Stimulated activated CD8-positive, alpha-beta memory T cell treated with anti-CD3 and anti-CD28 coated beads, Interleukin-7, amount 100 ng/mL, for 1 hour (primary cell): ENCODE measurements at places on chromosomes 11 and 22.

GRCh38 chr11:12287009-12287373 lies 90.4 kb upstream of the PARVA start:
- no peak for DNase-seq

DNA sequence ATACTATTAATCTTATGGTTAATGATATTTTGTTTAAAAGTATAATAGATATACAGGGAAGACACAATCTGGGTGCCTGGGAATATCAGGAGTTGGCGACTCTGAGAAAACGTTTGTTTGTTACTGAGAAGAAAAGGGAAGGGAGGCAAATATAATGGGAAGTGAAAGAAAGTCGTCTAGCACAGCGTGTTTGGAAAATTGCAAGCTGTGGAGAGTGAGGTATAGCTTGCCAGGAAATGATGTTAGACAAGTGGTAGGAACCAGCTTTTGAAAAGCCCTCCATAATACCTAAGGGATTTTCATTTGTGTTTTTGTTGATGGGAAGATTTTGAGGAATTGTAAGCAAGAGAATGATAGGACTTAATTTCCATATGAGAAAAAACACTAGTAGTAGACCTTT lies 322.2 kb downstream of the LUZP2 start:
- DNase-seq = no peak

- no peak for DNase-seq
These were observed 11.0 kb downstream of the MRGPRG start for GRCh38 chr11:3207526-3208189.

DNA sequence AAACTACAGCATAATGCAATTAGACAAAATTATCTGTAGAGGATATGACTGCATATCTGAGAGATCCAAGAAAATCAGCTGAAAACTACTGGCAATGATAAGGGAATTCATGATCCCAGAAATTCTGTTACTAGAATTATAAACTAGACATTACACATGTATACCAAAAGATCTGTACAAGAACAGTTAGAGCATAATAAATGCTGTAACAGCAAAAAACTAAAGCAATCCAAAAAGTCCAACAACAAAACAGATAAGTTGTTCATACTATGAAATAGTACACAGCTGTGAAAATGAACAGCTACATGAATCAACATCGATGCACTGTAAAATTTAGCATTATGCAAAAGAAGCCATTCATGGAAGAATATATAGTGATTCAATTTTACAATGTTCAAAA lies 6.0 kb downstream of the ZNF214 start:
- DNase-seq = no peak

DNA sequence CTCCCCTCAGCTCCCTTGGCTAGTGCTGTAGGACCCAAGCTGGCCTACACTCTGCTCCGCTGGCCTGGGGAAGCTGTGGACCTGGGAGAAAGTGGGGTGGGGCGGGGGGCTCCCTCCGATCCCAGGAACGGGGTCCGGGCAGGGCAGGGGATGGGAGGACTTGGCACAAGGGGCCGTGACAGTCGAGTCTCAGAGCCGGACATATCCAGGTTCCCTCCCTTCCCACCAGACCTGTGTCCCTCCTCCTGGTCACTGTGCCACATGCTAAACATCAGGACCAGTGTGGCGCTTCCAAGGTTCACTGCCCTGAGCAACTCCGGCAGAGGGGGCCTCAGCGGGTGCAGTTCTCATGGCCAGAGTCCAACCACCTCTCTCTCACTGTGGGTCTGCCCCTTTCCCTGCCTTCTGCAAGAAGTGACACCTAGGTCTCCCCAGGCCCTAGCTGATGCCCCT lies 2.0 kb downstream of the DUSP8 start:
- DNase-seq = no peak

GRCh38 chr11:65212226-65212801 lies 30.6 kb downstream of the CAPN1 start:
- no peak for DNase-seq

DNA sequence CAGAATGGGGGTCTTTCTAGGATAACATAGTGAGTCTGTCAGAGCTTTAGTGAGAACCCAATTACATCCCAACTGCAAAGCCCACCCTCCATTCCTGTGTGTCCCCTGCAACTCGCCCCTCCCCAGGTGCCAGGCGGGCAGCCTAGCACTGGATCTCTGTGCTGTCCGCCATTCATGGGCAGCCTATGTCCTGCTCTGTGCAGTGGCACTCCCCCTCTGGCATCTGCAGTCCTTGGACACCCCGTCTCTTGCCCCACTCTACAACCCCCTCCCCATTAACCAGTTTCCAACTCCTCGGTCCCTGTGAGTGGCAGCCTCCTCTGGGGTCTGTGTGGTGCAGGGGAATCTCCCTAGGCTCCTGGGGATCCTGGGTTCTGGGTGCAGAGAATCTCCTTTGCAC lies 37.0 kb downstream of the MYO7A start:
- no peak for DNase-seq

DNA sequence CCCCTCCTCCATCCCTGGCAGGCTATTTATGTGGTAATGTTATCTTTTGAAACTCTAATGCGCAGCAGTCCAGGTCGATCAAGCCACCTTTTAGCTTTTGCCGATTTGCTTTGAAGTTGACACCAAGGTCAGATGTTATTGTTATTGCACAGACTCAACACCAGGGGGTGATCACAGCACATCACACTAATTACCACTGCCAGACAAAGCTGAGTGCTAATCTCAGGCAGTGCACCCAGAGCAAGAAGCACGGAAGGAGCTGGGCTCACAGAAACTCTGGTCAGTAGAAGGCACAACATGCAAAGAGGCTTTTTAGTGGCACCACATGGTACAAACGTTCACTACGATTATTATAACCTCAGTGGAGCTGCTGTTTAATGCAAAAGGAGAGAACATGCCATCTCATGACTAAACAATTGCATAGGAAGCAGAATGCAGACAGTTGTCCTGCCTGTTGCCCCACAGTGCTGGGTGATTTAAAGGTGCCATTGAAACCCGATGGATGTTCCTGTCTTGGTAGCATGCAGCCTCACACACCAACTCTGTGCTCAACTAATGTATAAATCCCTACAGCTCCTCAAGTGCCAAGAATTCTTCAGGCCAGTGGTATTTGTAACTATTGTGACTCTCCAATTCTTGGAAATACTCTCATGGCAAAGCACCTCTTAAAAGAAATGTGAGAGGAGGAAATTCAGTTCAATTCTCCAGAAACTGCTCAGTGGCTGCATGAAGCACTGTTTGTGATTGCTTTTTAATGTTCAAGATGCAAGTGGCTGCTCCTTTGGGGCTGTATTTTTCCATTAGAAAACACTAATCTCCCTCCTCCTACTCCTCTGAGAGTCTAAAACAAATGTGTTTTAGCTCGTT lies 353.9 kb upstream of the DDI1 start:
- DNase-seq = no peak

- DNase-seq = no peak
These were observed 918 bp upstream of the FAM89B start for GRCh38 chr11:65571420-65571819.

DNA sequence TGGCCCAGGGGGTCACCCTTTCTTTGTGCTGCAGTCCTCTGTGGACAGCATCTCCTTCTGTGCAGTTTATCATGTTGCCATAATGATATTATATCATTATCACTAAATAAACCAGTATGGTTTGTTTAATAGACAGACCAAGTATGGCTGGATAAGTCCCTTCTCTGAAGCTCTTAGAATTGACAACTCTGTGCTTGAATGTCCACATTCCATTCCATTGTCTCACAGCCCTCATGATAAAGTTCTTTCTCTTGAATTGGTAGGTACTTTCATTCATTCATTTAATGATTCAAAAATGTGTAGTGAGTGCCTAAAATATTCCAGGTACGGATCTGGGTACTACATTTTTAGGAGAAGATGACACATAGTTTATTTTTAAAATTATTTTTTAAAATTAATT lies 7.8 kb downstream of the RPS6KA4 start:
- no peak for DNase-seq

DNA sequence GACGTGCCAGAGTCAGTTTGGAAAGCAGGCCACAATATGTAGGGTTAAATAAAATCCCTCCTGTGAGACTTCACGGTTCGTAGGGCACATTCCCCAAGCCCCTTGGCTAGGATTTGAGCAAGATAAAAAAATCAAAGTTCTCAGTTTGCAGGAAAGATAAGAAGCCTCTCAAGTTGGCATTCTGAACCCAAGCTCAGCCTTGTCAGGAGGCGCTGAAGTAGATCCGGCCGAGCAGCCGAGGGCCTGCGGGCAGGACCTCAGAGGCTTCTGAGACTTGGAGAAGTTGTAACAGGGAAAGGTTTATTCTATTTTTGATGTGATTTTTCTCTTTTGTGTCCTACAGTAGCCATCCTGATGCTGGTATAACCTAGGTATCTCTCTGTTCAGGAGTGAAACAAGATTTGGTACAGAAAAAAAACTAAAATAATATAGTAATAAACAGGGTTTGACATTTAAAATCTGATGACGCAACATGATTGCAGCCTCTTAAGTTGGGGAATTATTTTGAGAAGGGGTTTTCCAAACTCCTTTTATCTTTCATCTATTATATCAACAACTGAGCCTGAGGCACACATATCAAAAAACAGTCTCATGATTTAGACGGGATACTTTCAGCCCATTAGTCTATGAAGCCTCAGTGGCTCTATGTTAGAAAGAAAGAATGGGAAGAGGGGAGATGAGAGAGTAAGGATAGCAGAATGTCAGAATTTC lies 10.1 kb downstream of the PATE2 start:
- DNase-seq = no peak

DNA sequence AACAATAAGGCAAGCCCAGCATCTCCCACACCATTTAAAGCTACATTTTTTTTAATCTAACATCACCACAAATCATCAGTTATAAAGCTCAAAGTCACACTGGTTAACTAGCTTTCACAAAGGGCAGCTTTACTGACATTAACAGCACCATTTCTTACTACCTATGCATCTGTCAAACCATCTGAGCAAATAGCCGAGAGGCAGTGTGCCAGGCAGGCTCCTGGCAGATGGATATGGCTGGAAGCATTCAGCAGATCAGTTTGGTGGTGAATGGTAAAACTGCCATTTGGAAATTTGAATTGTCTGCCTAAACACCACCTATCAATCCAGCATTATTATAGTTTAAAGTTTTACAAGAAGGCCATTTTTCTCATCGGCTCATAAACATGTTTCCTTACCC lies 131.2 kb downstream of the TTC28 start:
- no peak for DNase-seq

- DNase-seq = no peak
These were observed 210.6 kb downstream of the SWAP70 start for GRCh38 chr11:9874466-9874865.

- DNase-seq = no peak
These were observed 53.6 kb upstream of the CSNK2A3 start for GRCh38 chr11:11406652-11407051.

- no peak for DNase-seq
These were observed 17.6 kb upstream of the SCN2B start for GRCh38 chr11:118193910-118194566.

GRCh38 chr11:119615882-119616196 lies 113.2 kb downstream of the NECTIN1 start:
- DNase-seq = no peak

DNA sequence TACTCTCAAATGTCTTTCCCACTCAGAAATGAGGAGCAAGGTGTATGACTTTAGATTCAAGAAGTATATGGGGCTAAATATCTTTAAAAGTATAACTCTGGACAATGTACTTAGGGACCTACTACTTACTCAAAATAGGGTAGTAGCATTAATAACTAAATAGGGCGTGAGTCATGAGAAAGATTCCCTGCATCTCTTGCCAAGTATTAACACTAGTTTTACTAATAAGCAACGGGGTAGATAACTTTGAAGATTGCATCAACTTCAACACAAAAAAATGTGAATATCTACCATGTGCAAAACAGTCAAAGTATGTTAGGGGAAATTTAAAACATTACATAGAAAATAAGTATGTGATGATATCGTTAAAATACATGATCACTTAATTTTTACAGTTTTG lies 99.6 kb downstream of the PGR start:
- DNase-seq = no peak

DNA sequence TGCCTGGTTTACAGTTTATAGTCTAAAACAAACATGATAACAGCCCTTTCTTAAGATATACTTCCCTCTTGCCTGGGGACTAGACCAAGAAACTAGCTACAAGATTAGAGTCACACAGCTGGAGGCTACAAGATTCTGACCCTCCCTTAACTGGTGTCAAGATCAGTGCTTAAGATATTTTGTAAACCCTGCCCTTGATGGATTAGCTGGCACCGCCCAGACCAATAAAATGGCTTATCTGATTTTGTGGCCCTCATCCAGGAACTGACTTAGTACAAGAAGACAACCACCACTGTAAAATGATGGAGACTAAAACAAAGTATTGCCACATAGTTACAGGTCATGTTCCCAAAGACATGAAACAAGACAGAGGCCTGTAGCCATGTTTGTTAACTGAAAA lies 53.4 kb downstream of the FAM181B start:
- no peak for DNase-seq
